ENCODE measurements at places on chromosomes 5 and 9. TPM values are rescaled to one million over a fixed set of nuclear protein-coding genes. Genes with fewer than 3 reads are reported as not detected.

Gene EIF4E1B
- 0.46 TPM for total RNA-seq

Gene GRIN3A
- 46.8 TPM for total RNA-seq

Gene PCDHGA2
- 8.5 TPM for total RNA-seq

Gene KCTD16
- 51.0 TPM for total RNA-seq

Gene DOCK8
- 4.2 TPM for total RNA-seq

Gene SLC36A2
- total RNA-seq, result not detected

Gene TPPP
- total RNA-seq, result 27.5 TPM

Gene PRDM9
- total RNA-seq, result not detected

Gene REEP2
- 123 TPM for total RNA-seq

Gene AMBP
- total RNA-seq, result not detected

Gene GABRA6
- 0.23 TPM for total RNA-seq

Gene PLPPR1
- 152 TPM for total RNA-seq

Gene ORM2
- not detected for total RNA-seq

Gene IFNE
- total RNA-seq, result not detected

Gene GTF2H2
- 47.3 TPM for total RNA-seq

Gene SH3TC2
- 0.92 TPM for total RNA-seq

Gene C5orf58
- not detected for total RNA-seq

Gene NTRK2
- total RNA-seq, result 272 TPM

Gene PTGS1
- 1.4 TPM for total RNA-seq
